Thyroid gland (tissue), 4 donors: ENCODE measurements at places on chromosomes 3 and 15. TPM values are rescaled to one million over a fixed set of nuclear protein-coding genes. Genes with fewer than 3 reads are reported as not detected.

Gene CFAP91
- total RNA-seq, result 24.2 TPM

Gene GOLGA8H
- 3.0 TPM for total RNA-seq

GRCh38 chr3:105424412-105425152, 57.9 kb downstream of the ALCAM start:
- no peaks in the 10 kb centered on the region for H3K36me3 ChIP-seq
- no peaks in the 10 kb centered on the region for H3K27me3 ChIP-seq
- no peak overlapping the region for H3K27ac ChIP-seq
- no peak for DNase-seq
- no peak overlapping the region for H3K4me3 ChIP-seq
- H3K4me1 ChIP-seq, result no peaks in the 10 kb centered on the region

DNA sequence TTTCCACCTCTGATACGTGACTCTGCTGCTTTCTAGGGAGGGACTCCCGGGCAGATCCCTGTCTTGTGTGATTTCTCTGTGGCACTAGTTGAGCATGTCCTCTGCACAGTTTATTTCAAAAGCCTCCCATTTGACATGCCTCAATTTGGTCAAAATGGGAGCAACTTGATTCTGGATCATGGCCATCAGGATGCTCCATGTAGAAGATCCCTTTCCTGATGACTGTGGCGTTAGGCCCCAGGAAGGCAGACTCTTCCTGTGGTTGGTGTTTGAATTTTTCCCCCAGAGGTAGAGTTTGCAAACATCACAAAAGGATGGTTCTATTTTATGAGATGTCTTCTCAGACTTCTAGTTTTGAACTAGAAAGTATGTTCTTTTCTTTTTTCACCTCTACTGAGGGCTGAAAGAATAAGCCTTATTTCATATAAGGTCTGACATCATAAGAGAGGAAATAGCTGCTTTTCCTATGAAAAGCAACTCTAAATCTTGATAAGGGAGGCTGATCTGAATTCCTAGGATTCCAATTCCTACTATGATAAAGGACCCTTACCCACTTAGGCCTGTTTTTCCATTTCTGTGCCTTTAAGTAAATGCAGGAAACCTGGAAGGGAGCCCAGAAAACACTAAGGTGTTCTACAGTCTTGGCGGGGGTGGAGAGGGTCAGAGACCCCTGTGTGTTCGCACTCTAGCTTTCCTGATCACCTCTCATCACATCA, 243.8 kb upstream of the CHRM5 start:
- H3K27me3 ChIP-seq, result no peaks in the 10 kb centered on the region
- DNase-seq, result no peak
- no peaks in the 10 kb centered on the region for H3K36me3 ChIP-seq

DNA sequence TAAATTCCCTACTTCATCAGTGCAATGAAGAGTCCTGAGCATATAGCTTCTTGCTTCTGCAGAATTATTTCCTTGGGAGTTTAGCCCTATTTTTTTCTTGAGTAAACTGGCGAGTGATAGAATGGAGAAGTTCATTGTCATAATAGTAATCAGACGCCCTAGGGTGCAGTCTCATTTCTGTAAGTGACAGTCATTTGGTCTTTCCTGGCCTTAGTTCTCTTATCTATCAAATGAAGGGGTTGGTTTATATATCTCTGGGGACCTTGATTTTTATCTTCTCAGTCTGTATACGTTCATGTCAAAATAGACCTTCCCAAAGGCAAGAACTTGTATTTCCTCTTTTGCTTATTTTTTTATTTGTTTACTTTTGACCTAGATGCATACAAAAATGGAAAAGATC, 9.9 kb upstream of the ALPK3 start:
- H3K27me3 ChIP-seq, result no peaks in the 10 kb centered on the region
- no peak for DNase-seq
- peaks cover 6% of the 10 kb centered on the region for H3K36me3 ChIP-seq
- no peak overlapping the region for H3K27ac ChIP-seq
- no peak overlapping the region for H3K4me3 ChIP-seq

- H3K4me1 ChIP-seq, result peaks cover 47% of the 10 kb centered on the region
- no peaks in the 10 kb centered on the region for H3K27me3 ChIP-seq
- no peak overlapping the region for H3K4me3 ChIP-seq
- peak; percentile 91 for DNase-seq
Measured at GRCh38 chr3:43426388-43426787, 140.0 kb downstream of the SNRK start.

GRCh38 chr3:124780761-124781475, 50.7 kb downstream of the UMPS start:
- no peaks in the 10 kb centered on the region for H3K27me3 ChIP-seq
- DNase-seq, result peak; percentile 47
- H3K4me1 ChIP-seq, result peaks cover 66% of the 10 kb centered on the region
- peak overlapping the region; percentile 86 for H3K27ac ChIP-seq
- H3K36me3 ChIP-seq, result no peaks in the 10 kb centered on the region
